Dermis microvascular lymphatic vessel endothelial cell (primary cell): ENCODE measurements at places on chromosomes 3 and 15. TPM values are rescaled to one million over a fixed set of nuclear protein-coding genes. Genes with fewer than 3 reads are reported as not detected.

SEMA5B gene
- under 0.01 and 0.13 TPM in 2 replicates for total RNA-seq

HCN4 gene
- not detected in 2 replicates for total RNA-seq

ACTRT3 gene
- total RNA-seq, result 1.7 and 2.0 TPM in 2 replicates

RAD51 gene
- total RNA-seq, result 3.7 and 5.9 TPM in 2 replicates

KNG1 gene
- total RNA-seq, result not detected in 2 replicates

DZIP1L gene
- total RNA-seq, result 1.1 and 1.7 TPM in 2 replicates

P3H2 gene
- total RNA-seq, result 13.7 and 24.0 TPM in 2 replicates

MIX23 gene
- 21.7 and 25.9 TPM in 2 replicates for total RNA-seq

GASK1A gene
- total RNA-seq, result under 0.01 TPM in 1 of 2 replicates, not detected in the other

CCDC191 gene
- total RNA-seq, result 0.77 and 1.1 TPM in 2 replicates

MTHFS gene
- total RNA-seq, result 13.6 and 13.9 TPM in 2 replicates

GCSAM gene
- total RNA-seq, result not detected in 2 replicates

DOCK3 gene
- total RNA-seq, result under 0.01 TPM in 1 of 2 replicates, not detected in the other

MAN2C1 gene
- 98.5 and 131 TPM in 2 replicates for total RNA-seq

PCSK6 gene
- 31.8 and 42.7 TPM in 2 replicates for total RNA-seq

BSN gene
- under 0.01 TPM in 2 replicates for total RNA-seq

ACTC1 gene
- not detected in 2 replicates for total RNA-seq

MESP2 gene
- not detected in 2 replicates for total RNA-seq

TMEM158 gene
- 1.0 and 2.8 TPM in 2 replicates for total RNA-seq

XCR1 gene
- total RNA-seq, result not detected in 2 replicates

IL17RD gene
- 0.26 and 0.38 TPM in 2 replicates for total RNA-seq

HTR3C gene
- total RNA-seq, result under 0.01 TPM in 1 of 2 replicates, not detected in the other

SSUH2 gene
- total RNA-seq, result 0.51 TPM in 1 of 2 replicates, not detected in the other

USP8 gene
- total RNA-seq, result 41.2 and 47.2 TPM in 2 replicates

CCDC9B gene
- 6.5 and 13.3 TPM in 2 replicates for total RNA-seq
